Activated T-cell treated with anti-CD3 and anti-CD28 coated beads, Interleukin-2, amount 50 U/mL, for 48 hours (primary cell): ENCODE measurements at places on chromosomes 7 and 10.

DNA sequence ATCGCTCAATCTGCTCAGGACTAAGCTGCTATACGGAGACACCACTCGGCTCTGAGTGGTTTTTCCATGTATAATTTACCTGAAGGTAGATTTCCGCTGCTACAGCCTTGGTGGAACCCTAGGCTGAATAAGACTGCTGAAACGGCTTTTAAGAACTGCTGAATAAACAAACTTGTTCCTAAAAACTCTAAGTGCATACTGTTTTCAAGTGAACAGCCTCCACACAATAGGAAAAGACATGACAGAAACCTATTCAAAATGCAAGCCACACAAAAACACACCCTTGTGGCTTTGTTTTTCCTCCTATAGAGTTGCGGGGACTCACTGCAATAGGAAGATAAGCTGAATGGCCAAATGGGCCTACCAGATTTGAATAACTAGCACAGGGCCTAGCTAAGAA lies 117.2 kb downstream of the UBE2H start:
- no peak for DNase-seq

GRCh38 chr7:116547347-116547746 lies 22.5 kb downstream of the CAV1 start:
- DNase-seq: no peak

GRCh38 chr7:150648353-150649079 lies 16.3 kb upstream of the GIMAP6 start:
- DNase-seq: no peak

- no peak for DNase-seq
Measured at GRCh38 chr7:108419961-108420908, 36.0 kb downstream of the NRCAM start.

GRCh38 chr7:22824760-22825159 lies 2.1 kb upstream of the TOMM7 start:
- no peak for DNase-seq

DNA sequence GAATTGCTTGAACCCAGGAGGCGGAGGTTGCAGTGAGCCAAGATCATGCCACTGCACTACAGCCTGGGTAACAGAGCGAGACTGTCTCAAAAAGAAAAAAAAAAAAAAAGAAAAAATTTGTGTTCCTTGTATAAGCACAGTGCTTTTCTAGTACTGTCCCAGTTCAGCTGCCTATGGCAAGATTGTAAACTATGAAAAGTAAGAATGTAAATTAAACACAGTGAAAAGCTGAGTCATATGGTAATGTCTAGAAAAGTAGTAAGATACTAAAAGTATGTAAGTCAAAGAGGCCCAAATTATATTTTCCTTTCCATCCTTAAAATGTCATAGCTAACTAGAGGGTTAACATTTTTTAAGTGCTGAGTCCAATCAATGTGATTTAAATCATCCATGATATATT lies 42.8 kb downstream of the RBM20 start:
- DNase-seq: no peak

GRCh38 chr7:94170836-94171235 lies 166.7 kb upstream of the BET1 start:
- no peak for DNase-seq

DNA sequence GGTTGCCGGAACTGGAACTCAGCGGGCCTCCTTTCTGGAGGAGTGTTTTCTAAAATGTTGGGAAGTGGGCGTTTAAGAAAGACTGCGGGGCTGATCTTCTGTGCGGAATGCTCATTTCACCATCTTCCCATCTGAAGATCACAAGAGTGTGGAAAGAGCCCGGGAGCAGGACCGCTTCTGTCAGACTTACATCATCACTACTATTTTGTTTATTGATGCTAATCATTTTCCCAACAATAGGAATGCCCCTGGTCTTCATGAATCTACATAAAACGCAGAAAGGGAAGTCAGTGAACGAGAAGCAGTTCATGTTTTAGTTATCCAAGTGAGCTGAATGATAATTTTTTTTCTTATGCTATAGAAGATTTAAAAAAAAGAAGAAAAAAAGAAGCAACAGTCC lies 447.8 kb upstream of the MKI67 start:
- no peak for DNase-seq

DNA sequence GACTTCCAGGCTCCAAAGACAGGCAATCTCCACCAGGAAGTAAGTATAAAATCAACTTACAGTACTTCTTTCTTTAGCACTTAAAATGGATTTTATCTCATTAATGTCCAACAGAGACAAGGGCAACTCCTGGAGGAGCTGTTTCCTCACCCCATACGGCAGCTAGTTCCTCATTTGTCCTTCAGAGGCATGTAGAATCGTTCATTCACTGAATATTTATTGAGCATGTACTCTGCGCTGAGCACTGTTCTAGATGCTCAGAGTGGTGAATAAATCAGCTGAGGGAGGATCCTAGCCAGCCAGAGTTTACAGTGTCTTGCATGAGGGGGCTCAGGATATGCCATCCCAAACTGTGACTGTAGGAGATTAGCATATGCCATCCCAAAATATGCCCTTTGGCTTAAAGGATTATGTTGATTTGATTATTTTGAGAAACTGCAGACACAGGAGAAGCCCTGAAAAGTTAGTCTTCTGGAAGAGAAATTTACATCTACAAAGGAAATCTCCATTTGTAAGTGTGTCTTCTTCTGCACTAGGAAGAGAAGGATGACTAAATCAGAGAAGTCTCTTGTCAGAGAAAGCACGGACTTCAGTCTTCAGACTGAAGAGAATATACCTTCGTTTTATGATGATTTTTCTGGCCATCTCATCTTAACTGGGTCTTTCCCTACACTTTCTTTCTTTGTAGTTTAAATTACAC lies 66.9 kb downstream of the BAMBI start:
- no peak for DNase-seq

DNA sequence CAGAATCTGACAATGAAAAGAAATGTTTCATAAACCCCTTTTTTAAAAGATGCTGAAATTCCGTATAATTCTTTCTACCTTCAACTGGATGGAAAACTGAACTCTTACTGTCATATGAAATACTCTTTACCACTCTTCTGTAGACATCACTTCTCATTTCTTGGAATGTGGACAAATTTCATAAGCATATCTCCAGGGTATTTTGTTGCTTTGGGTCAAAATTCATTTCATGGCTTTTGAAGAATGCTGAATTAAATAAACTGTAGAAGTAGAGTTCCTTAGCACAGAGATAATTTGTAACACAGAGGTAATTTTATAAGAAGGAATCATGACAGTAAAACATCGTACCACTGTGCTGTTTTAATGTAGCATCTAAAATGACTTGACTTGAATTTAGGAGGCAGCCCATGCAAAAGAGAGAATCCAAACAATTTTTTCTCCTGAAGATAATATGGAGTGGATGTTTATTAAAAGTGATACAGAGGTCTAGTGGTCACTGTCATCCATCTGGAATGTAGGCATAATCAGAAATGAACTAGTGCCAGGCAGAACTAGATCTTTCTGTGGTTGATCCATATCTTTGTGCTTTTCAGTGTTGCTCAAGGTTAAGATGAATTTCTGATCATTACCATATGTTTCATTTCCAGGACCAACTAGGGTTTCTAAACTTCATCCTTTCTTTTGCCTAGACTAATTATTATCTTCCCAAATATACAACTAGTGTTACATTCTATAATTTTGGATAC lies 492.0 kb downstream of the KIF20B start:
- DNase-seq: no peak

DNA sequence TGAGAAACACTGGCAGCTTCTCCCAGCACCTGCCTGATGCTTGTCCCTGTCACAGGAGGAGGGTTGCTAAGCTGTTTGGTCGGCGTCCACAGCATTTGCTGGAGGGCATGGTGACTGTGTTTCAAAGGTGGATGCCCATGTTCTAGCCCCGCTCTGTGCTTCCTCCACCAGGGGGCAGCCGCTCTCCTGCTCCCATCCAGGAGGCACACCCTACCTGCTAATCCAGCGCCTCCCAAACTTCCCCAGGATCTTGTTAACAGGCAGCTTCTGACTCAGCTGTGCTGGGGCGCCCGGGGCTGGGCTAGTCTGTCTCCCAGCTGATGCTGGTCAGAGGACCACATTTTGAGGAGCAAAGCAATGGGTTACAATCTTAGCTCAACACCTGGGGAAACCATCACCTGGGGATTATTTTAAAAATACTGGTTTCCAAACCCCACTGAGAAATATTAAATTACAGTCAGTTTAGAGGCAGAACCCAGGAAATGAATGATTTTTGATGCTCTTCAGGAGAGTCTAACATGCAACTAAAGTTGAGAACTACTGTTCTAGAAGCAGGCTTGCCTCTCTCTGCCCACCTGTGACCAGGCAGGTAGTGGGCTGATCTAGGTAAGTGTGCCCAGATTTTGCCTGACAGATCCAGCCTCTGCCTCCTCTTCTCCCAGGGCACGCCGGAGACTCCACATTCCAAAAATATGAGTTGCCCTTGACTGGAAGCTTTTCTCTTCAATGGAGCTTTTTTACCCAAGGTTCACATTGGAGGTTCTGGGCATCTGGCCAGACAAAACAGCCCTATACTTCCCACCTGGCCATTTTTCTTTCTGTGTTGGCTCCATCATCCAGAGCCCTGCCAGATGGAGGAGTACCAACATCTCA lies 92.7 kb upstream of the GPR26 start:
- peak; percentile 48 for DNase-seq

GRCh38 chr10:96205580-96205979 lies 65.8 kb downstream of the BLNK start:
- no peak for DNase-seq

- DNase-seq: no peak
Measured at GRCh38 chr10:20267734-20268133, 451.5 kb downstream of the PLXDC2 start.

DNA sequence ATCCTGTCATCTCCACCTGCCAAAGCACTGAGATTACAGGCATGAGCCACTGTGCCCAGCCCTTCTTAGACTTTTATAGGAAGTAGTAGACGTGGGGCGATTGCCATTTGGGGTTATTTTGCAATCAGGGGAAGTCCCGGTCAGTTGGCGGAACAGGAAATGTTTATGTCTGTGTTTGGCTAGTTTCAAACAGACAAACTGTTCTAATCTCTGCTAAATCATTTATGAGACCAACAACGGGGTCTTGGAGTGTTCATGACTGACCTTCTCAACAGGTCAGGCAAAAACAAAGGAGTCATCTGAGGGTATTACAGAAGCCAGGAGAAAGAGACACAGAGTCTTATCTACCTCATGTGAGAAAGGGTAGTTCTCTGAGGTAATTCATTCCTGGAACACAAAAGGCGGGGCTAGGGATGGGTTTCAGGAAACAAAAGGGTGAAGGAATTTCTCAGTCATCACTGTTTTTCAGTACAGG lies 6.6 kb upstream of the TPK1 start:
- peak; percentile 40 for DNase-seq

GRCh38 chr10:127092916-127093315 lies 103.5 kb downstream of the INSYN2A start:
- DNase-seq: no peak

GRCh38 chr7:18844735-18845134 lies 272.7 kb downstream of the TWIST1 start:
- no peak for DNase-seq

DNA sequence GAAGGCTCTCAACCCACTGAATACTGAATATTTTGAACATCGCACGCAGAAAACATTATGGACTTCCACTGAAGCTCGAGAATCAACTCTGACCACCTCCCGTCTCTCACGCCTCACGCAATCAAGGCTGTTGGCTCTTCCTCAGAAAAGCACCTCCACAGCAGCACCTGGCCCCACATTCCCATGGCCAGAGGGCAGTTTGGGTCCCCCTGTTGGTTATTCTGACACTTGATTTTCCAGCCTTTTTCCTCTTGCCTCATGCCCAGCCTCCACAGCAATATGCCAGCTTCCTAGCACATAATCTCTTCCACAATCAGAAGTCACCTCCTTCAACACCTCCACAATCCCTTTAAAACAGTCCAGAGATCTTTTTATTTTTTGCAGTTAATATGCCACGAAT lies 55.9 kb downstream of the SVOPL start:
- no peak for DNase-seq

- no peak for DNase-seq
Measured at GRCh38 chr10:6609625-6610024, 29.5 kb upstream of the PRKCQ start.

DNA sequence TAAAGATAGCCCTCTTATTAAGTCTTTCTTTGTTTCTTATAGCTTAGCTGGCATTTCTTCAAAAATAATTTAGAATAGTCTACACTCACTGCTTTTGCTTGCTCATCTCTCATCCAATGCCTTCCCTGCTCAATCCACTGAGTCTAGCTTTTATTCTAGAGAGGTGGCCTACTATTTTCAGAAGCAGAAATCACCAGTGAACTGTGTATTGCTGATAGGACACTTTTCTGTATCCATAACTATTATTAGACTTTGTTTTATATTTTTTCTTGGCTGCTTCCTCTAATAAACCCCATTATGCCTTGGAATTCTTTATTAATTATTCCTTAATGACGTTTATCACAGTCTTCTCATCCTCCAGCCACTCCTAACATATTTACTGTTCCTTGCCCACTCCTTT lies 206.8 kb downstream of the SEMA3A start:
- DNase-seq: no peak

GRCh38 chr10:34706147-34706546 lies 108.9 kb downstream of the PARD3 start:
- DNase-seq: no peak
